ENCODE measurements at places on chromosomes 7 and 10.

GRCh38 chr7:121267612-121268011 is 61.2 kb upstream of the WNT16 start:
- DNase-seq: no peak

DNA sequence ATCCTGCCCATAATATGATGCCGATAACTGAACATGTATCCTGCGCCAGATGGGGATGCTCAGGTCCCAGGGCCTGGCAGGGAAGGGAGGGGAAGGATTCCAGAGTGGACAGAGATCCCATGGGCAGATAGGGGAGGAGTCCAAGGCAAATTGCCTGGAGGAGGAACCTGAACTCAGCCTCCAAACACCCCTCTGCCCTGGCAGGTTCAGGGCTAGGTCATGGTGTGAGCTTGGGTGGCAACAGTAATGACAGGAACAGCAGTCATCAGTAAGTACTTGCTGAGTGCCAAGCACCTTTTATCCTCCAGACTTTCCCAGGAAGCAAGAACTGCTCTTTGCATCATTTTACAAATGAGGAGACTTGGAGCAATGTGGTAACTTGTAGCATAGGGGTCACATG is 3.8 kb upstream of the PALD1 start:
- no peak for DNase-seq

- DNase-seq: no peak
These were observed 56.9 kb downstream of the SORBS1 start for GRCh38 chr10:95504246-95504691.

DNA sequence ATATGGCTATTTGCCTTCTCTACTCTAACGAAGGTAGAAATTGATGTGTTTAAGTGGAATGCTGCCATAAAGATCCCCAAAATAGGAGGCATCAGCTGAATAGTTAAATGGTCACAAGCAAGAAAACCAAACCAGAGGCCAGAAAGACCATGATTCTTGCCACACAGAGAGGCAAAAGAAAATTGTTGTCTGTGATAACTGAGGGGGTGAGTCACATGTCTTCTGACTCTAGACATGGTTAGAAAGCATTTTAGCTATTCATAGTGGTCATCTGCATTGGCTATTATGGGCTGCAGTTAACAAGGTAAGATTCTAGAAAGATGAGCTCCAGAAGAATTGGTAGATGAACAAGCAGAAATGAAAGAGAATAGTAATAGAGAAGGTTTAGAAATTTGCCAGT is 361.4 kb upstream of the NPSR1 start:
- no peak for DNase-seq
